ENCODE measurements at places on chromosomes 3 and 15.
A peak's percentile ranks its signal among the peaks of the same experiment; 100 is the strongest.

DNA sequence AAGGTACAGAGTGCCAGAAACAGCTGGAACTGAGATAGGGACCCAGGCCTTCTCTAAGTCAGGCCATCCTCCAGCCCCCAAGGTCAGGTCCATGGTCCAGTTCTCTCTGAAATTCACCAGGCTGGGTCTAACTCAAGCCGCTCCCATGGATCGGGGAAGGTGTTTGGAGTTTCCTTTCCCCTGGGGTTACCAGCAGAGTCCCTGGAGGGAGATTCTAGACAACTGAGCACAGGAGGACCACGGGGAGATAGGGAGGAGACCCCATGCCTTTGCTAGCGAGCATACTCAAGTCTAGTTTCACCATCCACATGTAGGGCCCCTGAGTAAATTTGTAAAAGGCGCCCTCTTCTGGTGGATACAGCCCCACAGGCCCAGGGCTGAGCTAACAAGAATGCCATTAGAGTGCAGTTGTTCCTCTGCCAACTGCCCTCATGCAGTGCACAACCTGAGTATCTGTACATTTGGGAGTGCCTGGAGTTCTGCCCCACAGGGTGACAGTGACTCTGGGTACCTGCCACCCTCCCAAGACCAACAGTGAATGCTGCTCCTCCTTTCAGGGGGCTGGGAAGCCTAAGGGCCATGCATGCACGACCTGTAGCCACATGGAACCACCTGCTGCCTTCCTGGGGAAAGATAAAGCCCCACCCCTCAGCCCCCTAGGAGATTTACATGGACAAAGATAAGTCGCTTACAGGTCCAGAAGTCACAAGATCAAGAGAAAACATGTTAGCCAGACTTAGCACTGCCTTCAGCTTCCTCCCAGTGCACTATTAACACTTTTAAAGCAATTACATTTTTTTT is 89.0 kb downstream of the IQSEC1 start:
- peak; percentile 33 for DNase-seq

DNA sequence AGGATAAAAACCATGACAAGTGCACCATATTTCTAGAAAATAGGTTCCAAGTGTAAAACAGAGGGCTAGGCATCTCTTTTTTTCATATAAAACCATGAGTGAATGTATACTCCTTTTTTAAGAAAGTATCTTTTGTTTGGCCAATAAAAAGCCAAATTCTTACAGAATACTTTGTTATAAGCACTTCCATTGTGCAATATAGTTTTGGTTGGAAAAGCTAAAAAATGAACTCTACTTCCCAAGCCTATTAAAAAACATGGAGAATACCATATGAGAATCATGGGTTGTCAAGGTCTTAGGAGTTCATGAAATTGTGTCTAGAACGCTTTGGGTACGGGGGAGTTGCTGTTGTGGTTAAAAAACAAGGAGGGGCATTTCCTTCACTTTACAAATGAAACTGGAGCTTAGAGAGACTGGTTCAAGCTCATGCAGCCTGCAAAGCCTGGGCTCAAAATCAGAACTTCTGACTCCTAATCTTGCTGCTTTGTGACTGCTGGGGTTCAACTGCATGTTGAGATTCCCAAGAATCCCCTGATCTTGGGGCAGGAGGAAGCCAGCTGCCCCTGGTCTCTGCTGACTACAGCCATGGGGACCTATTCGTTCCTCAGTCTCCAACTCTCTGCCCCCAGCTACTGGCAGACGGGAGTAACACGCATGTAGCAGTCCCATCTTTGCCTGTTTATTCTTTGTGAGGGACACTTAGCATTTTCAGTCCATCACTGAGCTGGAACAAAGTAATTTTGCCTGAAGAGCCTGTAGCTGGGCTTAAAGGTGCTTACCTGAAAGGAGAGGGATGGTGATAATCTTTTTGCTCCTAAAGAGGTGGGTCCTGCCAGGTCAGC is 229.1 kb downstream of the CHST2 start:
- no peak for DNase-seq

DNA sequence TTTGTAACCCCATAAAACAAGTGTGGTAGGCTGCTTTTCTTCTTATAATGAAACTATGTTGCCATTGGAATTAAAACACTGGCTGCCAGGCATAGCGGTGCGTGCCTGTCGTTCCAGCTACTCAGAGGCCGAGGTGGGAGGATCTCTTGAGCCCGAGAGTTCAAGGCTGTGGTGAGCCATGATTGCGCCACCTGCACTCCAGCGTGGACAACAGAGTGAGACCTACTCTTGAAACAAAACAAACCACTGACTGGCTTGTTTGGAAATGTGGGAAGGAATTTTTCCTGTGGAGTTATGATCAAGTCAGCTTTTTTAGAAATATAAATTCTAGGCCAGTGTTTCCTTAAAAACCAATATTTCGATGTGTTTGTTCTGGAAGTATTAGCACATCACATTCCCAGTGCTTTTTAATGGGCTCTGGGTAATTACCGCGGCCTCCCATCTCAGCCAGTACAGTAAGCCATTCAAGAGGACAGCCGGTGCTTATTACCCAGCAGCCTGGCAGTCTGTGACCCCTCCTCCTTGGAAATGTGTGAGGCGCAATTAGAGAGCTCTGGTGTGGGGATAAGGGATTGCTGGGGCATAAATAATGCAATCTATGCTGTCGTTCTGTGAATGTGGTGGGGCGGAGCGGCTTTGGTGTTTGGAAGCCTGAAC is 58.3 kb upstream of the TRAK1 start:
- DNase-seq, result no peak

GRCh38 chr3:61358364-61358763 is 107.1 kb upstream of the FHIT start:
- no peak for DNase-seq

GRCh38 chr3:19348941-19349564 is 200.7 kb downstream of the KCNH8 start:
- DNase-seq, result no peak

GRCh38 chr3:9749296-9749644 is 482 bp upstream of the OGG1 start:
- DNase-seq, result no peak

- DNase-seq, result peak; percentile 63
These were observed 447 bp upstream of the ZBTB20 start for GRCh38 chr3:115147329-115148141.

DNA sequence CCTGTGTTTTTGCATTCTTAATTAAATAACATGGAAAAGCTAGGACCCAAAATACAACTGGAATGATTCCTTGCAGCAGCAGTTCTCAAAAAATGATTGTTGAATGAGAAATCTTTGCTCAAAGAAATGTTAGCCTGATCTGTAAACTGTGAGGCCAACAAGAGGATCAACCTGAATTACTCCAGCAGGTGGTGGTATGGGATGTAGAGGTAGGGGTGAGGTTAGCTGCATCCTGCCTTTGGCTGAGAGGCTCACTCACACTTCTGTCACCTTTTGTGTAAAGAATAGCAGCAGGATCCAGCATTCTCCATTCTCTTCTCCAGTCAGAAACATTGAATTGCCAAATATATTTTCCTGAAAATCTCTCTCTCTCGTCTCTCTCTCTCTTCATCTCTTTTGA is 26.5 kb upstream of the FAM98B start:
- DNase-seq, result no peak

GRCh38 chr15:27027229-27027628 is 56.2 kb downstream of the GABRG3 start:
- DNase-seq, result no peak

DNA sequence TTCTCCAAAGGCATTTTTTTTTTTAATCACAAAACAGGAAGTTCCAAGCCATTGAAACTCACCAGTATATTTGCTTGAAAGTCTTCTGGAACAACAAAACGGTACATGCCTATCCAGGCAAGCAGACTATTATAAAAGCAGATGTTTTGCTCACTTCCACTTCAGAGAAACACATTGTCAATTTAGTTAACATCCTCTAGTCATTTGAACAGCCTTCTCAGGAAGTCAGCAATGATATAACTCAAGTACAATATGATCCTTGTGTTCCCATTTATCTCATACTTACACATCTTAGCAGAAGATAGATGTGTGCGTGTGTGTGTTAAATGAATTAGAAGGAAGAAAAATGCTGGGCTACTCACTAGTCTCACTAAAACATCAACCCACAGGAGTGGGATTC is 30.4 kb downstream of the MECOM start:
- DNase-seq, result no peak

DNA sequence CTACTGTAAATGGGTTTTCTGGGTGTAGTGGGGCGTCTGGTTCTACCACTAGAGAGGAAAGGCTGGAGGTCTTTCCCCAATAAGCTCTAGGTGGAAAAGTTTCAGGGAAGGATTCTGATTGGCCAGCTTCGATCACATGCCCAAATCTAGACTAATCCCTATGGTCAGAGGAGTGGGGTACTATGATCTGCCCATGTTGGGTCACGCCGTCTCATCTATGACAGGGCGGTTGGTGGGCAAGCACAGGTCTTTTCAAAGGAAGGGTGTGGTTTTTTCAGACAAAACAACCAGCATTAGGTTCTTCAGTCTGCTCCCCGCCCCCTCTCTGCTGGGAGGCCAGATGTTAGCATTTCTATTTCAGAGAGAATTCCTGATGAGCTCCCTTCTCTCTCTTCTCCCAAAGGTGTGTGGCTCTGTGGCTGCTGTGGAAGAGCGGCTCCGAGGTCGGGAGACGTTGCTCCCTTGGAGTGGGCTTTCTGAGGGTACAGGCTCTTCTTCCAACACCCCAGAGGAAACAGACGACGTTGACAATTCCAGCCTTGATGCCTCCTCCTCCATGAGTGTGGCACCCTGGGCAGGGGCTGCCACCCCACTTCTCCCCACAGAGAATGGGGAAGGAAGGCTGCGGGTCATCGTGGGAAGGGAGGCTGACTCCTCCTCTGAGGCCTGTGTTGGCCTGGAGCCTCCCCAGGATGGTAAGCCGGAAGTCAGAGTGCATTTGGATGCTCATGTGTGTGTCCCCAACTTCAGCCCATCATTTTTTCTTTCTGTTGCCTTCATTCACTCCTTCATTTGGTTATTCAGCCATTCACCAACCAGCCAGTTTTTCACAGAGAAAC is 9.7 kb upstream of the TATDN2 start:
- no peak for DNase-seq

GRCh38 chr3:76365275-76365674 is 579.9 kb upstream of the ZNF717 start:
- DNase-seq, result no peak

GRCh38 chr3:22122567-22122966 is 371.6 kb upstream of the ZNF385D start:
- no peak for DNase-seq

GRCh38 chr3:32105291-32106131 is 909 bp upstream of the GPD1L start:
- DNase-seq, result no peak

GRCh38 chr3:171399842-171400241 is 60.4 kb downstream of the TNIK start:
- no peak for DNase-seq

- no peak for DNase-seq
These were observed 28.1 kb upstream of the LXN start for GRCh38 chr3:158700559-158700958.

DNA sequence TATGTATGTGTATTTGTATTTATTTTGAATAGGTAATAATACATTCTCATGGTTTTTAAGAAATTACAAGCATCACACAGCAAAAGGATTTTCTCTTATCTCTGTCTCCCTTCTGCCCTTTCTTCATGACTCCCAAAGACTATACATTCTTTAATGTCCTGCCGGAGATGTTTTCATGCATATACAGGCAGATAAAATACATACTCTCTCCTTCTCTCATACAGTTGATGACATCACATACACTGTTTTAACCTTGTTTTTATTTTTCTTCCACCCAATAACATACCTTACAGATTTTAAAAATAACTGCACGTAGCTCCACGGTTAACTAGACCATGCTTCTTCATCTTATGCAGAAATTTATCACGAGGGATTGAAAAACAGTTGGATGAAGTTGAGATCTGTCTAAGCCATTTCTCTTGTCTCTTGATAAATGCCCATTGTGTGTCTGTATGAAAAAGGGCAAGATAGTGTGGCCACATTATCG is 249.8 kb downstream of the EDEM1 start:
- DNase-seq, result no peak

DNA sequence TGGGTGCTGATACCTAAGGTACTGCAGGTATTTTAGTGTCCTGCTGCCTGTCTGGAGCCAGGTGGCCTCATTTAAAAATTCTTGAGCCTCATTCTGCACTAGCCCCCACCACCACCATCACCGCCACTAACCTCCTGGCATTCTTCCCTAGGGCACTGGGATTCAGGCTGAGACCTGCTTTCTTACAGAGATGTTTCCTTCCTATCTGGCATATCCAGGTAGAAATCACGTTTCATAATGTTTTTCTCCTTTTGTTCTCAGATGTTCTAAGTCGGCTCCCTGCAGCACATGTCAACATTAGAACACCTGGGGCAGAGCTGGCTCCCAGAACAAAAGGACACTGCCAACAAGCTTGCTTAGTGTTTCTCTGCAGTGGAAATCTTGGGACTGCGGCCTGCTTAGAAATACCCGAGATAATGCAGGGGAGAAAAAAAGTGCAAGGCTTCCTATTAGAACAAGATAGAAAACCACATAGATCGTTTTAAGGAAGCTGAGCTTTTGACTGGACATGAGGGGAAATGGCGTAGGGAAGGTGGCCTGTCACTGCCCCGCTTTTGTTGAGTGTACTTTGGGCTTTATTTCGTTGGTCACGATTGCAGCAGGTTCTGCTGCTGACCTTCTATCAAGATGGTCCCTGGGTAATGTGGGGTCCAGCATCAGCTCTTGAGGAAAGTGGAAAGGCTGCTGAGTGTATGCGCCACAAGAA is 59.6 kb upstream of the PPARG start:
- no peak for DNase-seq

DNA sequence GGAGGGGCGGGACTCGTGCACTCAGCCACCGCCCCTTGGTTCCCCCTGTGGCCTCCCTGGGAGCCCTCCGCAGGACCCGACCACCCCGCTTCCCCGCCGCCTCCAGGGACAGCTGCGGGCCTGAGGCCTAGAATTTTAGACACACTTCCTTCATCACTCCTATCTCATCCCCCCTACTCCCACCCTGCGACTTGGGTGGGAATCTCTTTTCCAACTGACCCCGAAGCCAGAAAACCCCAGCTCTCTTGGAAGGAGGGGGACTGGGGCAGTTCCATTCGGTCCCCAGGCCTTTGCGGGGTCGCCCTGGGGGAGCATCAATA is 289 bp upstream of the TFDP2 start:
- no peak for DNase-seq

DNA sequence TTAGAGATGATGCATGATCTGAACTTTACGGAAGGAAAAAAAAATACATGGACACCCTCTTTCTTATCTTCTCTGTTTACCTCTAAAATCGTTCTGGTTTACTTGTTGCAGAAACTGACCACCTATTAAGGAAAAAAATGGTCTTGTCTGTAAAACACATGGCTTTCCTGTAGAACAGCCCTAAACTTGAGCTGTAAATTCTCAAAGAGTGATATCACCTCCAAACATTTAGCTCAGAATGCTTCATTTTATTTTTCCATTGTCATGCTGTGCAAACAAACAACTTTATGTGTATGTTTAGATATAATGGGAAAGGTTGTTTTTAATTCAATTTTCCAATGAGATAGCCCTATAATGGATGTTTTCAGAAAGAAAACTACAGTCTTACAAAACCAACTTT is 237.4 kb upstream of the NR2F2 start:
- DNase-seq, result no peak

DNA sequence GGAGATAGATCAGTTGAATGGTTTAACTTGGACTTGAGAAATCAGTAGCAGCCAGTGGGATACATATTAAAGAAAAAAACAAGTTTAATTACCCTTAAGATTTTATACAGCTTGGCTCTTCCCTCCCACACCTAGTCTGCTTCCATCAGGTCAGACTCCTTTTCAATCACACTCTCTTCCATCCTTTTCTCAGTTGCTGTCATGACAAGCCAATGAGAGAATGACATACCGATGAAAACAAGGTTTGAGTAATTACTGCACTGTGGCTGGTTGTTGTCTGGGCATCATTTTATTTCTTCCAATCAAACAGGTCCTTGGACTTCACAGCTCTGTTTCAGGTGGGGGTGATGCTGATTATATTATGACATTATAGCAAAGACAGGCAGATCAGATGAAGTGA is 424.6 kb downstream of the ZBTB20 start:
- DNase-seq, result no peak

Measured in activated CD8-positive, alpha-beta memory T cell treated with anti-CD3 and anti-CD28 coated beads for 48 hours (primary cell).